NAMALWA (cell line): ENCODE measurements at places on chromosomes 5 and 9.

DNA sequence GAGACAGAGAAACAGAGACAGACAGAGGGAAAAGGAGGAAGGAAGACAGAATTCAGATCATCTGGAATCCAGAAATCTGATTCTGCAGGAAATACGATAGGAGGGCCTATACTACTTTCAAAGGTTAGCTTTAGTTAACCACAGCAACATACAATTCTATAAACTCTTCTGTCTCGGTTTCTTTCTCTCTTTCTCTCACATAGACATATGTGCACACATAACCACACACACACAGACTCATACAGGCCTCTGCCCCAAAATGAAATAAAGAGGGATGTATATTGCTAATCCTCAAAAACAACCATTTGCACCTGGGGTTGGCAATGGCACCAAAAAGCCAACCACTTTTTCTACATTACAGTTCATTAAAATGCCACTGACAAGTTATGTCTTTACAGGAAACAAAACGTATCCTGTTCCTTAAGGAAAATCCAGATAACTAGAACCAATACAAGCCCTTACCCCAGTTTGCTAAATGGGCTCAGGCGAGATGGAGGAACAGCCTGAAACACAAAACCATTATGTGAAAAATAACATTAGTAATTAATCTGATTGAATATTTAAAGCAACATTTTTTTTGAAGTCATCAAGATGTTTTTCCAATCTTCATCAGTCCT is 372.3 kb upstream of the CCNH start:
- no peak for DNase-seq

DNA sequence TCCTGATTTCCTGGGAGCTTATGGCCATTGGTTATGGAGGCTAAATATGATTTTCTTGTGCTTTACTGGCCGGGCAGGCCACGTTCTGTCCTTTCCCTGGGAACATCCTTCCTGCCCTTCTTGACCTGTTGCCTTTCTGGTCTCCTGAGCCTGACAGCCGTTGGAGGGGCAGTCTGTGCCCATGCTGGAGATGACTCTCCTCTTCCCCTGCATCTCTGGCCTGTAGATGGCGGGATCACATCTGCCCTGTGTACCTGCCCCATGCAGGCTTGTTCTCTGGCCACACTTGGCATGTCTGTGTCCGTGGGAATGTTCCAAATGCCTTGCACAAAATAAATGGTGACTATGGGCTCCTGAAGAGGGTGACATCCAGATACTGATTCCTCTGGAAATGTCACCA is 253.1 kb upstream of the IRX4 start:
- DNase-seq, result no peak

DNA sequence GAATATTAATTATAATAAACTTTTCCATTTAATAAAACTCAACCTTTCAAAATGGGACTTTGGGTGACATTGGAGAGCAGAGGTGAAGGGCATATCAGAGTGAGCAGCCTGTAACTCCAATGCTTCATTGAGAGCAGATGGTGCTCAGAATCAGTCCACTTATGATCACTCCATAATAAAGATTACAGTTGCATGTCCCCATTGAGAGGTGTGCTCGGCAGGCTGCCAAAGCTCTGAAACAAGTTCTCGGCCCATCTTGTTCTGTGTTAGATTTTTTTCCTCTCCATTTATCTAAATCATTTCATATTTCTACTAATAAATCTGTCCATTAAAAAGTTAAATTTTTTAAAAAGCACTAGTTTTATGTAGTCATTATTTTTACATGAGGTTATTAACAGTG is 1786.4 kb upstream of the WWC1 start:
- DNase-seq, result no peak

- DNase-seq, result peak; percentile 28
These were observed 110.3 kb upstream of the IQGAP2 start for GRCh38 chr5:76292620-76293322.

DNA sequence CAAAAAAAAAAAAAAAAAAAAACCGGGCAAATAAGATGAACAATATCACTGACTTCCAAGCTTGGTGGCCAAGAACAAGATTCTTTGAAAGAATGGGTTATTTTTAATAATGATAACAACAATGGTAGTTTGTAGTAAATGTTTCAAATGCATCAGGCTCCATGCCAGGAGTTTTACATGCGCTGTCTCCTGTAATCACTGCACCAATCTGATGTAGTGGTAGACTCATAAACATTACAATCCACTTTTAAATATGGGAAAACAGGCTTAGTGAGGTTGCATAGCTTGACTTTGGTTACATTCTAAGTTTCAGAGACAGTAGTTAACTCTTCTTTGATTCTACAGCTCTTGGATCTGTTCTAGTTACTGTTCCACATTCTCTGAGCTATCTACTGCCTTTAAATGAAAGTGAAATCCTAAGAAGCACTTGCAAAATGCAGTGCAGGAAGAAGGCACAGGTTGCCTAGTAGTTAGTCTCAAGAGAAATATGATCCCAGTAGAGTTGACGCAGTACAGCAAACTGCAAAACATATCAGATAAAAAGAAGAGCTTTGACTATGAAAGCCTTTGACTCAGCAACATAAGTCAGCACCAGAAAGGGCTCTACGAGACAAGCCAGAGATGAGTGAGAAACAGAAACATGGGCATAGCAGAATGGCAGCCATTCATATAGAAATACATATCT is 62.1 kb downstream of the PDE4D start:
- DNase-seq, result no peak
